HEK293T (cell line): ENCODE measurements at places on chromosomes 5 and 9.

GRCh38 chr5:34742061-34742460, 85.9 kb downstream of the RAI14 start:
- DNase-seq: no peak

DNA sequence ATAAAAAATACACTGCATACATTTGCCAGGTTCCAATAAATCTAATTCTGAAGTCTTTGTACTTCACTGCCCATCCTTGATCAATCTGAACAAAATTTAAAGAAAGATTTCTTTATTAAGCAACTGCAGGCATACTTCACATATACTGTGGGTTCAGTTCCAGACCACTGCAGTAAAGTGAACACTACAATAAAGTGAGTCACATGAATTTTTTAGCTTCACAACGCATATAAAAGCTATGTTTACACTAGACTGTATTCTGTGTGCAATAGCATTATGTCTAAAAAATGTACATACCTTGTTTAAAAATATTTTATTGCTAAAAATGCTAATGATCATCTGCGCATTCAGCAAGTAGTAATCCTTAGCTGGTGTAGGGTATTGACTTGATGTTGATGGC, 52.1 kb downstream of the SSBP2 start:
- no peak for DNase-seq

- no peak for DNase-seq
Observed at GRCh38 chr5:142095651-142096330, 12.8 kb upstream of the NDFIP1 start.

DNA sequence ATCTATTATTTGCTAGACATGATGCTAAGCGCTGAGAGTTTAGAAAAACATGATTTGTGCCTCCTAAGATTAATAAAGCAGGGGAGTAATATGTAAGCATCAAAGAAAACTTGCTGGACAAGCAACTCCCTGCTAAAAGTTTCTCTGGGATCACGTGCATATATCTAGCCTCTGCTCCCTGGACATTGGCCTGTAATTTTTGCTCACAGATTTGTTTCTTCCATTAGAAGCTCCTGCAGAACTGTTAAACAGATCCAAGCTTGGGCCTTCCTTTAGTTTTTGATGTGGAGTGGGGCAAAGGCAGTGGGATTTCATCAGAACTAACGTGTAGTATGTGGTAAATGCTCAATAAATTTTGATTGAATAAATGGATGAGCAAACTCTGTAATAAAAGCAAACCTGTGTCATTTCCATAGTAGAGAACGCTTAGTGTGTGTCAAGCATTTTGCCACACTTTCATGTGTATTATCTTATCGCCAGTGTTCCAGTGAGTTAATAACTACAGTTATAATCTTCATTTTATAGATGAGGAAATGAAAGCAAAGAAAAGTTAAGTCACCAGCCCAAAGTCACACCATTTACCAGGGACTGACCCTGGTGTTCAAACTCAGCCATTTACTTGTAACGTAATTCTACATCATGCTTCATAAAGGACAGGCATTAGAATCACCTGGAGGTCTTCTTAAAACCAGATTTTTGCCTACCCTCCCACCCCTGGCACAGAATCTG, 100.3 kb downstream of the PCSK5 start:
- DNase-seq: no peak

GRCh38 chr5:158154226-158155005, 295.5 kb upstream of the CLINT1 start:
- DNase-seq: no peak

DNA sequence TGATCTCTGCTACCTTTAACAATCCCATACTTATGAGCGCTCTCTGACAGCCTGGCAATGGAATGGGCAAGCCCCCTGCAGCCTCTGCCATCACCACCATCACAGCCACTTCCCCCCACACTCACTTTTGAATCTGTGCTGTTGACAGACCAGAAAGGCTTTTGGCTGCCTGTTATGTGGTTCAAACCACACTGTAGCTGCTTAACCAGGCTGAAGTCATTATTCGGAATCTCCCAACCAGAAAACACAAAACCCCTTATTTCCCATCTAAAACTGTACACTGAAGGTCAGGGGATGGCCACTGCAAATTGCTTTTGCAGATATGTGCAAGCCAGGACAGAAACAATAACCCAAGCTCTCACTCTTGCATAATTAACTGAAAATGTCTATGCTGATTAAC, 35.8 kb downstream of the PTCH1 start:
- DNase-seq: no peak

- no peak for DNase-seq
Observed at GRCh38 chr5:57482671-57483106, at the start of gene ACTBL2. TSS of gene ACTBL2 (minus strand) at chr5:57482811. CDS start at chr5:57482707, 104 bp downstream.

- DNase-seq: no peak
Observed at GRCh38 chr9:35211854-35212253, 50.0 kb downstream of the UNC13B start.

GRCh38 chr9:118192807-118193206, 488.6 kb downstream of the TLR4 start:
- no peak for DNase-seq

DNA sequence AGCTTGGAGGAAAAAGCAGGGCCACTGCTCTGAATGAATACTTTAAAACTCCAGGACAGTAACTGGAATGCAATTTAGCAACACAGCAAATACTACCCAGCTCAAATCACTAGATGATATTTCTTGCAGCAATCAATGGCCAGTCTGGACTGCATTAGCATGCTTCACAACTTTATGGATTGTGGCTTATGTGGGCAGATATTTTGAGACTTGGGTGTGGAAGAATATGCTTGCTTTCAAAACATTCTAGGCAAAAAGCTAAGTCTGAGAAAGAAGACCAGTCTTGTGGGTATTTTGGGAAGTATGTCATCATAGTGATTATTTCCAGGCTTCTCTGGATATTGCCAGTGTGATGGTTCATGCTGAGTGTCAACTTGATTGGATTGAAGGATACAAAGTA, 3.1 kb downstream of the RANBP3L start:
- no peak for DNase-seq

DNA sequence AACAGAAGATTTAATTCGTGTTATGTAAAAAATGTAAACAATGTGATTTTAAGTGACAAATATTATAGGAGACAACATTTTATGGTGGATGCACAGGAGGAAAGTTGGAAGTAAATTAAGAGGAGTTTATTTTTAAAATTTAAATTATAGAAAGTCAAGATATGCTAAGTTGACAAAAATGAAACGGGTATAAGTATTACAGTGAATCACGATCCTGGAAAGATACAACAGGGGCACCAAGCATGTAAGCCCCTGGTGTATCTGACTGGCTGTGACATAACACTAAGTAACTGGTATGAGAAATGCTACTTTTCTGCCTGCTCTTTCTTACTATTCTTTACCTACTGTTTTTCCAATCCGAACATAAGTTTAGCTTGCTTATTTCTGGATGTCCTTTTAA, 419.8 kb upstream of the CHD1 start:
- no peak for DNase-seq

DNA sequence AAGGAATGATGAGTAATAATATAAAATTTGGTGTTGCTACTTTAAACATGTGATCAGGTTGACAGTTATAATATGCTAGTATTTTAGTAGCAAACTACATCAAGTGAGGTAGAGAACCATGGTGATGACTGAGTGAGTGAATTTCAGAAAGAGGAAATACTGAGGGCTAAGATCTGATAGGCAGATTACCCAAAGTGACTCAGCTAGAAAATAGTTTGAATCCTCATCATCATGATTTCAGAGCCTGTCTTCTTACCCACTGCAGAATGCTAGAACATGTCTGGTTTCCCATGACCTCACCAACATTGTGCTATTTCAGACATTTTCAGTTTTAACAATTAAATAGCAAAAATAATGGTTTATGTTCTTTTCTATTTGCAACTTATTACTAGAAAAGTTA, 602.1 kb downstream of the TAF11L14 start:
- no peak for DNase-seq
